ENCODE measurements at places on chromosomes 6 and 20.

GRCh38 chr6:122428781-122429180 is 29.3 kb downstream of the HSF2 start:
- DNase-seq, result no peak

GRCh38 chr6:9025228-9025627 is 589.9 kb upstream of the SLC35B3 start:
- no peak for DNase-seq

DNA sequence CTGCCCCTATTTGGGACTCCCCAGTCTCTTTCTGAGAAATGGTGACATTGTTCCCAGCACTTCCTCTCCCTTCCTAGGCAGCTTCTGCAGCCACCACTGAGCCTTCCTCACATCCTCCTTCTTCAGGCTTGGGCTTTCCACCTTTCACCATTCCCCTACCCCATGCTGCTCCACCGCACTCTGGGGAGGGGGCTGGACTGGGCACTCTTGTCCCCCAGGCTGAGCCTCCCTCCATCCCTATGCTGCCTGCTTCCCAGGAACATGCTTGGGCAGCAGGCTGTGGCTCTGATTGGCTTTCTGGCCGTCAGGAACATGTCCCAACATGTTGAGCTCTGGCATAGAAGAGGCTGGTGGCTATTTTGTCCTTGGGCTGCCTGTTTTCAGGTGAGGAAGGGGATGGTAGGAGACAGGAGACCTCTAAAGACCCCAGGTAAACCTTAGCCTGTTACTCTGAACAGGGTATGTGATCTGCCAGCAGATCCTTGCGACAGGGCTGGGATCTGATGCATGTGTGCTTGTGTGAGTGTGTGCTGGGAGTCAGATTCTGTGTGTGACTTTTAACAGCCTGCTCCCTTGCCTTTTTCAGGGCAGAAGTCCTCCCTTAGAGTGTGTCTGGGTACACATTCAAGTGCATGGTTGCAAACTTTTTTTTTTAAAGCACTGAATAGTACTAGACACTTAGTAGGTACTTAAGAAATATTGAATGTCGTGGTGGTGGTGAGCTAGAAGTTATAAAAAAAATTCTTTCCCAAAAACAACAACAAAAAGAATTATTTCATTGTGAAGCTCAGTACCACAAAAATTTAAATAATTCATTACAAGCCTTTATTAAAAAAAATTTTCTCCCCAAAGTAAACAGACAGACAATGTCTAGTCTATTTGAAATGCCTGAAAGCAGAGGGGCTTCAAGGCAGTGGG is 2.1 kb upstream of the CDKN1A start:
- DNase-seq, result no peak

GRCh38 chr6:36131511-36132245 is 1.4 kb downstream of the MAPK13 start:
- DNase-seq, result peak; percentile 37

All from activated T-helper 1 cell treated with anti-CD3 and anti-CD28 coated beads, Interleukin-12 subunit alpha, Interleukin-12 subunit beta, Interleukin-2, Interleukin-4 antibody, amounts not matched to agents 30 ng/mL and 10 ng/mL and 1 ng/mL, durations not matched to agents 14 hours and 24 hours and 36 hours (primary cell).